ENCODE measurements at places on chromosomes 6 and 20.

DNA sequence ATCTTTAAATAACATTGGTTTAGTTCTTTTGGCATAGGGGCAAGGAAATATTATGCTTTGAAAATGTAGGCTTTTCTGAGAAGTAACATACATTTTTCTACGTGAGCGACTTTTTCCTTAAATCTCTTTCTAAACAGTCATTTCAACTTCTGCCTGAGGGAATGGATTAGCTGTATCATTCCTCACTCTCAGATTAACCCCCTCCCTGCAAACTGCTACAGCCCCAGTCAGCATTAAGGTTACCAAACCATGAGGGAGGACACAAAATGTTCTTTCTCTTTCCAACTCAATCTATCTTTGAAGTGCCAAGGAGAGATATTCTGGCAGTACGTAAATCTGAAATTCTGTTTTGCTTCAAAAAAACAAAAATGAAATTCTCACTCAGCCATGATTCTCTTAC lies 231.3 kb upstream of the FLRT3 start:
- no peak for DNase-seq

DNA sequence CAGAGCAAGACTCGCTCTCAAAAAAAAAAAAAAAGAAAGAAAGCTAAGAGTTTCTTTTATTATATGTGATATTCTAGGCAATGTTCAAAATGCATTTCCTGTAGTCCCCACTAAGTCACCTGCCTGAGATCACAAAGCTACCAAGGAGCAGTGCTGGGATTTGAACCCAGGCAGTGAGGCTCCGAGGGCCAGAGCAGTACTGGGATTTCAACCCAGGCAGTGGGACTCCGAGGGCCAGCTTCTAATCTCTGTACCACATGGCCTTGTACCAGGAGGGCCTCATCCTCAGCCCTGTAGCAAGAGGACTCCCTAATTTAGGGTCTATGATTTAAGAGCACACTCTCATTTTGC lies 39.7 kb downstream of the ZMYND8 start:
- DNase-seq: no peak

DNA sequence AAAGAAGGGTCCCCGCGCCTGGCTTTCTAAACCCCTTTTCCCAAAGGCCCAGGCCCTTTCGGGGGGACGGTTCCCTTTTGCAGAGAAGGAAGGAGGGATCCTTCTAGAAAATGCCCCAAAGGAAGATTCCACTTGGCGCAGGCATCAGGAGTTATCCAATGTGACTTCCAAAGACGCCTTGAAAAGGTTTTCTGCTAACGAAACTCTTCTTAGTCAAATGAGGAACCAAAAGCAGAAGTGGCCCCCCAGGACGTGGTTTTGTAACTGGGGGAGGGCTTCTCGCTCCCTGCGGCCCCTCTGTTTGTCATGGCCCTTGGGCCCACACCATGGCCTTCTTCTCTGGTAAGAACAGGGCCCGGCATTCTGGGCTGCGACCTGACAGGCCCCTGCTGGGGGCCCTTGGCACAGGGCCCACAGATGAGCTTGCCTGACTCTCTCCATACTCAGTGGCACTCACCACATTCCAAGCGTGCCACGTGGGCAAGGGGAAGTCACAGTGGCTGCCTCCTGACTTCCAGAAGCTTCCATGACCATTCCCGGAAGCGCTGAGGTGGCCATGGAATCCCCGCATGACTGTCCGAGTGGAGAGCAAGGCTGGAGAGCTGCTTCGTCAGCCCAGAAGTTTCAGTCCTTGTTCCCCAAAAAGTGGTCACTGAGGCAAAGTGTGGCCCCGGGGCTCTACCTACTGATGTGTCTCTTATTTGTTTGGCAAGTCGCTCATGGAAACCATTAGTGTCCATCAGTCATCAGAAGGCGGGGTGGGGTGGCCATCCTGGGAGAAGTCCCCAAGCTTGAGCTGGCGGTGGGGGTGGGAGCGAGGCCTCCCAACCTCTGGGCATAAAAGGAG lies 834 bp upstream of the CTSZ start:
- no peak for DNase-seq

DNA sequence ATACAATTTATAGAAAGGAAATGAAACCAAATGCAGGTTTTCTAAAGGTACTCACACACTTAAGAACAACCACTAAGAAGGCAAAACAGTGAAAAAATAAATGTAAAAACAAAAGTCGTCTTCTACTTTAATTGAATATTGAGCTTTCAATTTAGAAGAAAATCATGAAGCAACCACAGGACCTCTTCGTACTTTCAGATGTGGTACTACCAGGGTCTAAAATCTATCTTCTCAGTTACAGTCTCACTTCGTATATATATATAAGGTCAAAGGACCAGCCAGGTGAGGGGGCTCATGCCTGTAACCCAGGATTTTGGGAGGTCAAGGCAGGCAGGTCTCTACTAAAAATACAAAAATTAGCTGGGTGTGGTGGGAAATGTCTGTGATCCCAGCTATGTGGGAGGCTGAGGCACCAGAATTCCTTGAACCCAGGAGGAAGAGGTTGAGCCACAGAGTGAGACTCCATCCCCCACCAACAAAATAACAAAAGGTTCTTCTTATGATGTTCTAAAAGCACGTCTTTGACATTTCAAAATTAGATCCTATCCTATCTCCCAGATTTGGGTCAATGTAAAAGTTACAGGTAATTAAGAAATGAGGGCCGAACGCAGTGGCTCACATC lies 12.5 kb downstream of the ROMO1 start:
- no peak for DNase-seq

DNA sequence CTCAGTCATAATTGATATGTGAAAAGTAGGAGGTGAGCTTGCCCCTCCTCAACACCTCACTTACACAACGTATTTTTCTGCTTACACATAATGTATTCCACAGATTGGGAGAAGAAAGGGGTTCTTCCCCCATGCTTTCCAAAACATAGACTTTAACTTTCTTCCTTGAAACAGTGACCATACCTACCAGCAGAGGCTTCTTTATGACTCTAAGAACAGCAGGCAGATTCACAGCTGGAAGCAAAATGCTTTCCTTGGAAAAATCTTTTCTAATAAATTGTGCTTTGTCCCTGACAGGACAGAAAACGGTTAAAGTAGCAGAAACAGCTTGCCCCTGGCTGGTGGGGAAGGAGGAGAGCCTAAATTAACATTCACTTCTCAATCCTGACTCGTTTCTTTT lies 629.1 kb upstream of the IMPG1 start:
- DNase-seq: no peak
